Psoas muscle (tissue), 8 donors: ENCODE measurements at places on chromosomes 1 and 21.

GRCh38 chr1:244341455-244342450 lies 110.0 kb downstream of the ADSS2 start:
- no peak for DNase-seq

- no peak for DNase-seq
Observed at GRCh38 chr1:29050166-29050565, 73.5 kb downstream of the TMEM200B start.

DNA sequence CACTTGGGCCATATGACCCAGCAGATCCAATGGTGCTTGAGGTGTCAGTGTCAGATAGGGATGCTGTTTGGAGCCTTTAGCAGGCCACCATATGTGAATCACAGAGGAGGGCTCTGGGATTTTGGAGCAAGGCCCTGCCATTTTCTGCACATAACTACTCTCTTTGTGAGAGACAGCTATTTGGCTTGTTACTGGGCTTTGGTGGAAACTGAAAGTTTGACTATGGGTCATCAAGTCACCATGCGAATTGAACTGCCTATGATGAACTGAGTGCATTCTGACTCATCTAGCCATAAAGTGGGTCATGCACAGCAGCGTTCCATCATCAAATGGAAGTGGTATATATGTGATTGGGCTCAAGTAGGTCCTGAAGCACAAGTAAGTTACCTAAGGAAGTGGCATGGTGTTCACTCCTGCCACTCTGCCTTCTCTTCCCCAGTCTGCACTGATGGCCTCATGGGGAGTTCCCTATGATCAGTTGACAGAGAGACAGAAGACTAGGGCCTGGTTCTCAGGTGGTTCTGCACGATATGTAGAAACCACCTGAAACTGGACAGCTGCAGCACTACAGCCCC lies 447.3 kb downstream of the AGBL4 start:
- no peak for DNase-seq

- DNase-seq = peak; percentile 74
Observed at GRCh38 chr1:205504311-205505075, at the start of gene CDK18. Gene CDK18 (plus strand): TSS chr1:205504669. CDS start chr1:205523168, 18,499 bp downstream.

- DNase-seq = peak; percentile 67
Observed at GRCh38 chr1:203129501-203130231, 2.1 kb downstream of the ADORA1 start.

GRCh38 chr21:45304476-45304830 lies 16.8 kb upstream of the POFUT2 start:
- DNase-seq = peak; percentile 14

GRCh38 chr1:221778535-221779142 lies 36.8 kb upstream of the DUSP10 start:
- DNase-seq = no peak

DNA sequence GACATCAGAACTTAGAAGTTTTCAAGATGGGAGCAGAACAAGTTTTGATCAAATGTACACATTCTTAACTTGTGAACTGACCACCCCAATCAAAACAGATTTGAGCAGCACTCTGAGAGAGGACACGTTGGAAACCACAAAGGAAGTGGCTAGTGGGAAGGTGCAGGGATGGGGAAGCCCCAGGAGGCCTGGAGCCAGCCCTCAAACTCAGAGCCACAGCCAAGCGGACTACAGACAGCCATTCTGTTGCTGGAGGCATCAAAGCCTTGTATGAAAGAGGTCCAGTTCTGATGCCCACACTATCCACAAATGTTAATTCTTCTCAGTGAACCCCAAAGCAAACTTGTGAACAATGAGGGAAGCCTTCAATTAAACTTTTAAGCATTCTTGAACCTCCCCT lies 143.6 kb upstream of the RAB4A start:
- no peak for DNase-seq

DNA sequence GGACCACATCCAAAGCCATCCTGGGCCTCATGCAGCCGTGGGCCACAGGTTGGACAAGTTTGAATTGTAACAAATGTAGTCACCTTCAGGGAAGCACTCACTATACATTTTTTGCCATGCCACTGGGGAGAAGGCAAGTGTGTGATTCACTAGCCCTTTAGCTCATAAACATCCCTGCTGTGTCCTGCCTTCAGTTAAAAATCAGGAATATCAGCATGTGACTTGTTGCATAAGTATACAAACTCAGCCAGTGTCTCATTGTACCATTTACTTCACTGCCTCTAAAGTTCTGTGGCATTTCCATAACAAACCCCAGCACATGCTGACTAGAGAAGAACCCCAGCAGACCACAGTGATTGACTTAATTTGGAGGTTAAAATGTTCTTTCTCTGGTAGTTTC lies 142.0 kb upstream of the C1orf105 start:
- DNase-seq = no peak

DNA sequence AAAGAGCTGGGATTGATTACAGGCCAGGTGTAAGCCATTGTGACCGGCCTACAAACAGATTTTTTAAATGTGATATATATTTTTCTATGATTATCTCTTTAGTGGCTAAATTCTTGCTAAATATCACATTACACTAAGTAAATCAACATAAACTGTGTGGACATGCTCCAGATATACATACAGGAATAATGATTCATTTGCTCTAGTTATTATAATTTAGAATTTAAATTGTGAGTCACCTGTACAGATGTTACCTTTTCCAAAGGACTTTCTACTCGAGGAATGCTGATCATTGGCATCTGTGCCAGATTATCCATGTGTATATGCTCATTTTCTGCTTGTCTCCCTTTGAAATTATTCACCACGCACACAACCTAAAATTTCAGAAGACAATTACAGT lies 90.1 kb downstream of the PLPPR5 start:
- DNase-seq = no peak

- DNase-seq = no peak
Observed at GRCh38 chr1:167165948-167166689, 54.6 kb upstream of the POU2F1 start.

- peak; percentile 72 for DNase-seq
Observed at GRCh38 chr1:24688621-24689195, 45.6 kb downstream of the SRRM1 start.

GRCh38 chr21:36125512-36126207 lies 9.2 kb upstream of the CBR3 start:
- peak; percentile 66 for DNase-seq

GRCh38 chr1:46137916-46138315 lies 5.5 kb upstream of the PIK3R3 start:
- DNase-seq = no peak

DNA sequence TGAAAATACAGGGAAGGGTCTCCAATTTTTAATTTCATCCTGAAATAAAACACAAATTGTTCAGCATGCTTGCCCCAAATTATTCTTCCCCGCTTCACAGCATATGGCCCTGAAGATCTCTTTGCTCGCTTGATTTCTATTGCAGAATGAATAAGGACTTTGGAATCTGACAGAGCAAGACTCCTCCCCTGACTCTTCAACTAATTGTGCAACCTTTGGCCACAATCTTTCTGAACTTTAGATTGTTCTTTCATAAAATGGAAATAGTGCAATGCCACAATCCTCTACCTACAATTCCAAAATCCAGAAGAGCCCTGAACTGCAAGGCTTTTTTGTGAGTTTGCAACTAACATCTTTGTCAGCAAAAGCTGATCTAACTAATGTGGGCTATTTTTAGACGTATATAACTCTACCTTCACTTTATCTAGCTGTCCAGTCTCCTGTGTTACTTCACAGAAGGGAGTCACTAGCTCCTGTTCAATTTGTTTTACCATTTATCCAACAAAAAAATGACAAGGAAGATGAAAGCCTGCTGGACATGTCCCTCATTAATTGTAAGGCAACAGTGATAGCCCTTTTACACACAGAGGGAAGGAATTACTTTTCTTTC lies 13.4 kb downstream of the RNASEL start:
- no peak for DNase-seq

- DNase-seq = no peak
Observed at GRCh38 chr1:209526137-209526536, 57.4 kb upstream of the CAMK1G start.

DNA sequence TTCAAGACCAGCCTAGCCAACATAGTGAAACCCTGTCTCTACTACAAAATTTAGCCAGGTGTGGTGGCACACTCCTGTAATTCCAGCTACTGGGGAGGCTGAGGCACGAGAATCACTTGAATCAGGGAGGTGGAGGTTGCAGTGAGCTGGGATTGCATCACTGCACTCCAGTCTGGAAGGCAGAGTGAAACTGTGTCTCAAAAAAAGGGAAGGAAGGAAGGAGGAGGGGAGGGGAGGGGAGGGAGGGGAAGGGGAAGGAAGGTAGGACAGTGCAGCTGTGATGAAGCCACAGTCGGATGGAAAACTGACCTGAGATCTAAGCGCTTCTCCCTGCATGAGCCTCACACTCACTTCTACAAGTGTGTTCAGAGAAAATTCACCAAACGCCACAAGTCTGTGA lies 22.0 kb upstream of the FHAD1 start:
- no peak for DNase-seq

GRCh38 chr21:38925923-38926322 lies 120.2 kb downstream of the ETS2 start:
- peak; percentile 73 for DNase-seq

DNA sequence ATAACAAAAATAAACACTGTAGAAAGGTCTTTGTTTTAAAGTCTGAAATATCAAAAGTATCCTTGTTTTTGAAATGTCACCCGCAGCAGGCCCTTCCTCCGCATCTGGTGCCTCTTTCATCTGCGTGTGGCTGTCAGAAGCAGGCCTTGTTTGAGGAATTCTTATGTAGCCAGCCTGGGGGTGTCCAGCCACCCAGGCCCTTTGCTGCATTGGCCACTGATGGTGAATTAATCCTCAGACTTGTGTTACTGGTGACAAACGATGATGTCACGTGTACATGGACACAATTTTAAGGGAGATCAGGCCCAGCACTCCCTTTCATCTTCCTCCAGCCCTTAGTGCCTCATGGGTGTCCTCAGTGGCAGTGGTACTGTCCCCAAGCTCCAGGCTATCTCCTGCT lies 208.0 kb upstream of the GALNT2 start:
- no peak for DNase-seq

DNA sequence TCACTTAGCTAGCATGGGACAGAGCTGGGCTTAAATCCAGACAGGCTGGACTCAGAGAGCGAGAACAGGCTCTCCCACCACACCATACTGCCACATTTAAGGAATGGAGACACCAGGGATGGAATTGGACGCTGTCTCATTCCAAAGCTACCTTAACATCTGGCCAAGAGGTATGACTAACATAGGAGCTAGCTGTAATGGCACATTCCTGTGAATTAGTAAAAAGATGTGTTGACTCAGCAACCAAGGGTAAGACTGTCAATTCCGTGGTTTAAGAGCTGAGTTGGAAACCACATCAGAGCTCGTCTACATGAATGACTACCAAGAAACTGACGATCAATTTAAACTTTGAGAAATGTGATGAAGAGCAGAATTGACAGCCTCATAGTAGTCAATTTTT lies 8.3 kb upstream of the TNFRSF9 start:
- DNase-seq = no peak

DNA sequence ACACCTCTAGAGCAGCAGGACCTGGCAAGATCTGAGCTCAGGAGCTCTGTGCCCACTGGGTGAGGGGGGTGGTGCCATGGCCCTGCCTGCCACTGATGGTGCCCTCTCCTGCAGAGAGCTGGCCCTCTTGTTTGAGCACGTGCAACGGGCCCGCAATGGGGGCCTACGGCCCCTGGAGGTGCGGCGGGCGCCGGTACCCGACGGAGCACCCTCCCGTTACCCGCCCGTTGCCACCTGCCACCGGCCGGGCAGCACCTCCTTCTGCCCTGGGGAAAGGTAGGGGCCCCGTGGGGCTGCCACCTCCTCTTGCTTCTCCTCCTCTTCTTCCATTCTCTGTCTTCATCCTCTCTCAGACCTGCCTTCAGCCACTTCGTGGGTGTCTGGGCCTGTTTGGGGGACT lies 38.2 kb downstream of the CITED4 start:
- no peak for DNase-seq

DNA sequence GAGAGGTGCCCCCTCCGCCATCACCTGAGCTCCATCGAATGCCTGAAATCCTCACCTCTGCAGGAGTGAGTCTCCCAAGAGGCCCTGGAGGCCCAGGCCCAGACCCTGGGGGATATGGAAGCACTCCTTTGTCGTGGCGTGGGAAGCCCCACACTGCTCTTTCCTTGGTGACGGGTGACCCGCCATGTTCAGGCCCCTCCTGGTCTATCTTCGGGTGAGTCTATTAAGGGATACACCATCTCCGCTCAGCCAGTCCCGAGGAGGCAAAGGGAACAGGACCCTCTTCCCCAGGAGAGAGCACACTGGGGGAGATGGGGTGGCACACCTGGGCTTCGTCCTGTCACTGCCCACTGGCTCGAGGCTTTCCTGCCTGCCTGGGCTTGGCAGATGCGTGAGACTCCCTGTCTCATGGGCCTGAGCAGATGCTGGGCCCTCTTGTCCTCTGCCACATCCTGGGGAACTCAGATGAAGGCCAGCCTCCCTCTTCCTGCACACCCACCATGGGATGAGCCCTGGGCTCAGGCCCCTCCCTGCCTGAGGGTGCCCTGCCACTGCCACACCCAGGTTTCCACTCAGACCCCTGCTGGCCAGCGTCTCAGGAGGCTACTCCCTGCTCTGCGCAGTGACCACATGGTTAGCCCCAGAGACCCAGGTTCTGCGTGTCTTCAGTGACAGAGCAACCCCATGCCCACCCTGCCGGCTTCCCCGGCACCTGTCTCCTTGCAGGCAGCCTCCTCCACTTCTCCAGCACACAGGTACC lies 3.8 kb upstream of the NPHP4 start:
- DNase-seq = peak; percentile 3

DNA sequence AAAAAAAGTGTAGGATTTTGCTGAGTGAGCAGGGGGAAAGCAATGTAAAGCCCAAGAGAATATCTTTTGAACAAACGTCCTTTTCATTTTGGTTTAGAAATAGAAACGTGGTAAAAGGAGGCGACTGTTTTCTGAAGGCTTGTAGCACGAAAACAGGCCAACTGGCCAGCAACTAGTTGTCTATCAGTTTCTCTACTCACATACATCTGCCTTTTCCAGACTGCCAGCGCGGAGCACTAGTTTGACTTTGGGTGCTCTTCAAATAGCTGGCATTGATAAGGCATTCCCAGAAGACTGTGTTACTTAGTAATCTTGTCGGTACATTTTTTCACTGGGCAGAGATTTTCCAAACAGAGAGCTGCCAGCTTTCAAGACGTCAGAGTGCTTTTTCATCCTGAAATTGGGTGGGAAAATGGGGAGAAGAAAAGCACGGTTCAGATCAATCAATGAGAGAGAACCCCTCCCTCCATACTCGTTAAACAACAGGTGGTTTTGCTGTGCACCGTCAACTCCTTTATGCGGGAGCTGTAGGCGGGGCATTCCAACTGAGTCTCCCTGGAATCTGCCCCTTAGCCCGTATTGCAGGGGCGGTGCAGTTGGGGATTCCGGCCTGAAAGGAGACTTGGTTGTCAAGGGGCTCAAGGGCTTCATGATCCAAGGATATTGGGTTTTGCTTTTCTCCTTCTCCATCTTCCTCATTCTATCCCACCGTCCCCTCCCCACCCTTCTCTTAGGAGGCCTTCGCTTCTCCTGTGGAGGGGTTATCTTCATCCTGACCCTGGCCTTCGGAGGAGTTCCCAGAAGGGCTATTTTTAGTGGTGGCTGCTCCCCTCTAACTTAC lies 884 bp upstream of the LRRC8C start:
- no peak for DNase-seq
